ENCODE measurements at places on chromosomes 11 and 22. TPM values are rescaled to one million over a fixed set of nuclear protein-coding genes. Genes with fewer than 3 reads are reported as not detected.

Gene UPK3A
- total RNA-seq = not detected

Gene LRRN4CL
- total RNA-seq = 0.07 TPM

Gene HEPN1
- total RNA-seq = not detected

Gene OR8G1
- not detected for total RNA-seq

Gene ANKK1
- 0.07 TPM for total RNA-seq

Gene RASSF10
- total RNA-seq = 7.6 TPM

Gene INSC
- not detected for total RNA-seq

Data from A549 treated with RU486 at 1 μM for 4 hours (cell line).